Bronchial epithelial cell (primary cell): ENCODE measurements at places on chromosomes 2 and 18.

GRCh38 chr2:104023306-104023705, 830.6 kb upstream of the POU3F3 start:
- DNase-seq = no peak

- peak; percentile 96 for DNase-seq
Observed at GRCh38 chr2:191688934-191689695, 11.2 kb downstream of the NABP1 start.

- DNase-seq = no peak
Observed at GRCh38 chr18:39805218-39805617, 2149.8 kb upstream of the PIK3C3 start.

GRCh38 chr18:56702946-56703345, 51.8 kb downstream of the WDR7 start:
- peak; percentile 62 for DNase-seq

GRCh38 chr2:75560022-75560767, 544 bp downstream of the EVA1A start:
- peak; percentile 30 for DNase-seq

DNA sequence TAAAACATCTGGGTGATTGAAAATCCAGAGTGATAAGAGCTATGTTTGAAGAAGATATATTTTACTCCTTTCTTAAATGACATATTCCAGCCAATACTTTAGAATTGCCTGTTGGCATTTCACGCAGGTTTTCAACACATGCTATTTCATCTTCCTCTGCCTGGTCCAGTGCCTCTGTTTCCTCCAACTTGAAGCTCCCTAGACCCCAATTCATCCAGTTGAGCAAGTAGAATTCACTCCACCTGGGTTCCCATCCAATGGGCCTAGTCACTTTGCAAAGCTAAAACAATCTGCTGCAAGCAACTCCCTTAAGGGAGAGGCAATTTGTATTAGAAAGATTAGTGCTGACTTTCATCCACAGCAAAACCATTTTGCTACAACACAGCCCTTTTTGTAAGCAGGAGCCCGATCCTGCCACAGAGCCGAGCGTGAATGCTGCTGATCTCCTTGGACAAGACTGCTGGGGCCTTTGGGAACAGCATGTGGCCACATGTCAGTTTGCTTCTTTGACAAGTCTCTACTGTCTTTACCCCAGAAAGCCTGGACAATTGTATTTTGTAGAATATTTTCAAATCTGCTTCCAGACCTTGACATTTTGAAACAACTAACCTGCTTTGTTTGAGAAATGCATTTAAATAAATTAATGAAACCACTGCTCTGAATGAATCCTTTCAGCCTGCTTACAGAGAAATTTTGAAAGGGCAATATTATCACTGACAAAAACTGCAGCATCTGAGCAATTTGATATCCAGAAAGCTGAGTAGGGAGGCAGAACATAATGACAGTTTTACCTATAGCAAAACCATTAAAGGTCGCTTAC, 259.1 kb downstream of the TDRD15 start:
- DNase-seq = no peak

DNA sequence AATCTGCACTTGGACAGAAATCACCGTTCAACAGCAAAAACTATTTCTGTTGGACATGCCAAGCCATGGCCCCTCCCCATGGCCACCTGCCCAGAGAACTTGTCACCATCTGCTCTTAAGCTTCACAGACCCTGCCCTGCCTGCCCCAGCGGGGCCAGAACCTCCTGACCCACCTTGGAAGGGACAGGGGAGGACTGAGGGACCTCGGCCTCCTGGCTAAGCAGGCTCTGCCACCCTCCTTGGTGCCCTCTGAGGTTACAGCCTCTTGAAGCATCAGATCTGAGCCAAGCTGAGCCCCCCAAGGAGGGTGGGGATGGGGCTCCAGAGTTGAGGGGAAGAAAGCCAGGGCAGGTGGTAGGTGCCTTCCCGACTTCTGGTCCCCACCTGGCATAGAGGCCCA, 6.5 kb downstream of the TEX261 start:
- no peak for DNase-seq

GRCh38 chr2:134276381-134277172, 22.7 kb downstream of the MGAT5 start:
- DNase-seq = peak; percentile 34

DNA sequence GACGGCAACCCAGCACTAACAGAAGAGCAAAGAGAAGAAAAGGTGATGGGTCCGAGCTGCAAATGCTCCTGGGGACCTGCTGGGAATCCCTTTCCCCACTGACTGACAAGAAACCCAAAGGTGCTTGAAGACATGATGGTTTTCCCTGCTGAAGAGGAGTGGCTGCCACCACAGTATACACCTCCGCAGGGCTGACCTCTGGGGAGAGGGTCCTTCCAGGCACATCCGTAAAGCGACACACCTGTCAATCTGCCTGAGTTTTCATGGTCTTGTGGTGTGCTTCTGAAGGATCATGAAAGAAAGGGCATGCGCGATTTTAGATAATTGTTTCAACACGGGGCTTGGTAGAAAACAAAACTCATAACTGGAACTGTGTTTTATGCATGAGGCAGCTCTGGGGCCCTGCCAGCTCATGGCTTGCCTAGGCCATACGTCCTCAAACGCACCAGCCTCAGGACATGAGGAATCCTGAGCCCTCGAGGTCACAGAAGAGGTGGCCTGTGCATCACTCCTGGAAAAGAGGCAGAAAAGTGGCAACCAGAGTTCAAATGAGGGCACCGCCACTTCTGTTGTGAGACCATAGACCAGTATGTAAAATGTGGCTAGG, 51.8 kb downstream of the SERTAD2 start:
- DNase-seq = no peak
